ENCODE measurements at places on chromosomes 2 and 18. TPM values are rescaled to one million over a fixed set of nuclear protein-coding genes. Genes with fewer than 3 reads are reported as not detected.

Gene HOXD12
- total RNA-seq = not detected

Gene LCLAT1
- total RNA-seq = 27.5 TPM

DNA sequence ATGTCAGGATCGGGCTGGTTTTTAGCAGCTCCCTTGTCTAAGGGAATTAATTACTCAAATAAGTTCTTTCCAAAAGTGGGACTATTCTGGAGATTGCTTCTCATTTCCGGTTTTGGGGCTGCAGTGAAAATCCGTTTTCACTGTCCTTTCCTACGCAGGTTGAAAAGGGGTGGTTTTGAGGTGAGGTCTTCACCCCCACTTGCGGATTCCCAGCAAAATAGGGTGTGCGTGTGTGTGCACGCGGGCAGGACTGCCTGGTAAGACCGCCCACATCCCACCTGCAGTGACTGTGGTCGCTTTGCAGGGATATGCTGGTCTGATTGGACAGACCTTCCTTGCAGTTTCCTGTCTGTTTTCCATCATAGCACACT, 472 bp upstream of the PLEKHM3 start:
- no peak for DNase-seq
- H3K4me3 ChIP-seq = peak overlapping the region; percentile 78
- no peaks in the 10 kb centered on the region for H3K36me3 ChIP-seq
- peak overlapping the region; percentile 87 for H3K27ac ChIP-seq
- H3K27me3 ChIP-seq = no peaks in the 10 kb centered on the region

DNA sequence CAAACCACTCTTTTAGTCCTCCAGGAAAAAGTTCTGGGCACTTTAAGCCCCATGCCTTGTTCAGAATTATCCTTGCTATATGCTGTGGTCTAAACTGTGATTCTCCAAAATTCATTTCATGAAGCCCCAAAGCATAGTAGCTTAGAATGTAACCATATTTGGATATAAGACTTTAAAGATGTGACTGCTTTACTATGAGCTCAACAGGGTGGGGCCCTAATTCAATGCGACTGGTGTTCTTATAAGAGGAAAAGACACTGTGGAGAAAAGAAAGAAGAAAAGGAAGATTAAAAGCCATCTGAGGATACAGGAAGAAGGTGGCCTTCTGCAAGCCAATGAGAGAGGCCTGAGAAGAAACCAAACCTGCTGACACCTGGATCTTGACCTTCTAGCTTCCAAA, 174.8 kb downstream of the GALNT13 start:
- H3K4me1 ChIP-seq = no peaks in the 10 kb centered on the region
- no peak overlapping the region for H3K4me3 ChIP-seq
- no peak overlapping the region for H3K27ac ChIP-seq
- H3K36me3 ChIP-seq = no peaks in the 10 kb centered on the region

DNA sequence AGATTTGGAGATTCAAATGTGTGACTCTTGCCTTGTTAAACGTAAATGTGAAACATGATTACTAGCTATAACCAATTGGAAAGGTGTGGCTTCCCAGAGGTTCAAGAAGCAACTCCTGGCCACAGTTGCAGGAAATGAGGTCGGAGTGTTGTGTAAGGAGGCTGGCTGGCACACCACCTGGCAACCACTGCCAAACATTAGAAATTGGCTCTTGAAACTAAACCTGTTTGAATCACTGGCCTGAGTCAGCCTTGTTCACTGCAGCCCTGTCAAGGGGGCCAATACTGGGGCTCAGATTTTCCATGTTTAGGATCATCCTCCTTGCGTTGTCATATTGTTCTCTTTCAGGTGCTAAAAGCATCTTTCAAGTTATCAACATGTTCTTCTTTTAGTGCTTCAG, 206.3 kb downstream of the ARL6IP6 start:
- peak; percentile 95 for DNase-seq
- H3K4me1 ChIP-seq = peaks cover 32% of the 10 kb centered on the region
- no peaks in the 10 kb centered on the region for H3K36me3 ChIP-seq
- H3K27ac ChIP-seq = no peak overlapping the region

Gene ANKRD29
- 2.4 TPM for total RNA-seq

Gene RNF125
- total RNA-seq = 3.5 TPM

DNA sequence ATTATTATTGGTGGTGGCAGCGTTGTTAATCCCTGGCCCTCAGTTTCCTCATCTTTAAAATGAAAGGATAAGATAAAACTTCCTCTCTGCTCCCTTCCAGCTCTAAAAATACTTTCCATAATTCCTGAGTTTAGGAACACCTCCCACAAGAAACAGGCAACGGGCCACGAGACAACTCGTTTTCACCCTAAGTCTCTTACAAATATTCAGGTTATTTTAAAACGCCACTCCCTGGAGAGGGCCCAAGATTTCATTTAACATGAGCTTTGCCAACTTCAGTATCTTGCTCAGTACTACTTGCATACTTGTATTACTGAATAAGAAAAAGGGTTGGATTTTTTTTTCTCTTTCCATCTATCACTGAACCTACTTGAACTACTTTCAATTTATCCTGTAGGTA, 611.1 kb upstream of the FANCL start:
- no peak overlapping the region for H3K4me3 ChIP-seq
- H3K27me3 ChIP-seq = no peaks in the 10 kb centered on the region
- DNase-seq = no peak
- no peaks in the 10 kb centered on the region for H3K36me3 ChIP-seq
- no peaks in the 10 kb centered on the region for H3K4me1 ChIP-seq

GRCh38 chr2:207148020-207148419, 17.7 kb downstream of the KLF7 start:
- peaks cover 64% of the 10 kb centered on the region for H3K4me1 ChIP-seq
- no peak overlapping the region for H3K4me3 ChIP-seq
- peak overlapping the region; percentile 89 for H3K27ac ChIP-seq
- peaks cover 33% of the 10 kb centered on the region for H3K36me3 ChIP-seq
- peak; percentile 67 for DNase-seq

- no peaks in the 10 kb centered on the region for H3K4me1 ChIP-seq
- H3K27ac ChIP-seq = no peak overlapping the region
- H3K4me3 ChIP-seq = no peak overlapping the region
- no peaks in the 10 kb centered on the region for H3K27me3 ChIP-seq
- peak; percentile 60 for DNase-seq
- H3K36me3 ChIP-seq = no peaks in the 10 kb centered on the region
These were observed 43.6 kb upstream of the IHH start for GRCh38 chr2:219104107-219105035.

- no peak overlapping the region for H3K4me3 ChIP-seq
- no peaks in the 10 kb centered on the region for H3K27me3 ChIP-seq
- H3K4me1 ChIP-seq = peaks cover 5% of the 10 kb centered on the region
These were observed 8.7 kb upstream of the CCL20 start for GRCh38 chr2:227804975-227805374.

DNA sequence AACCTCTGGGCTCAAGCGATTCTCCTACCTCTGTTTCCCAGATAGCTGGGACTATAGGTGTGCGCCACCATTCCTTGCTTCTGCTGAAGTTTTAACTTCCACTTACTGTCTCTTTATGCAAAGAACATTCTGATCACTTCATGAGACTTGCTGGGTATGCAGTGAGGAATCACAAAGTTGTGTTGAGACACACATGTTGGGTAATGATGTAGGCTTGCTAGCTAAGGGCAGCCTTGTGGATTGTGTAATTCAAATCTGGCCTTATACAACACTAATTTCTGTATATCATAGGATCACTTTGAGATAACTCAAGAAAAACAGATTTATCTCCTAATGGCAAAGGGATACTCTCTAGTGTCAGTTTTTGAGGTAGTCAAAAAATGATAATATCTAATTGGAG, 24.2 kb downstream of the XRCC5 start:
- no peaks in the 10 kb centered on the region for H3K27me3 ChIP-seq
- no peaks in the 10 kb centered on the region for H3K36me3 ChIP-seq
- no peak for DNase-seq
- H3K27ac ChIP-seq = no peak overlapping the region
- no peaks in the 10 kb centered on the region for H3K4me1 ChIP-seq

Gene CRACDL
- 12.9 TPM for total RNA-seq

Gene CDK5R2
- not detected for total RNA-seq

GRCh38 chr2:196291426-196291825, 120.0 kb upstream of the STK17B start:
- H3K4me3 ChIP-seq = no peak overlapping the region
- no peaks in the 10 kb centered on the region for H3K36me3 ChIP-seq
- H3K27me3 ChIP-seq = no peaks in the 10 kb centered on the region
- no peak for DNase-seq
- peaks cover 36% of the 10 kb centered on the region for H3K4me1 ChIP-seq

DNA sequence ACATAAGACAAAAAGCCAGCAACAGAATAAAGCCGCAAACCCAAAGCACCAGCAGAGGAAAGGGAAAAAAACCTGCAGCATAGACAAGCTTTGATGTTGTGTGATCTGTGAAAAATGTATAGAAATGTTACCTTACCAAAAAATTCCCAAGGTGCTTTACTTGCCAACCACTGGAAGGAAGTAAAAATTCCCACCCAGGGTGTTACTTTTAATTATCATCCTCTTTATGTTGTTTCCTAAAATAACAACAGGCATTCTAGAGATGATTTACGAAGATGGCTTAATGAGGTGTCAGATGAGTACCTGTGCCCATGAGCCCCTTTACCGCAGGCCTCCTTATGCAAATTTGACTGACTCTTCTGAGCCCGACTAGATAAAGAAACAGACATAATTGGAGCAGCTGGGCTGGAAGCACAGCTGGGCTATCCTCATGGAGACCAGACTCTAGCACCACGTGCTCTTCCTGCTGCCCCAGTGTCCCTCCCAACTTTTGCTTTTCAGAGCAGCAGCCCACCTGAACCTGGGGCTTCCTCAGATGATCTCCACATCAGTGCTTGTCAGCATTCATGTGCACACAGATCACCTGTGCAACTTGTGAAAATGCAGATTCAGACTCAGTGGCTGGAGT, 41.5 kb downstream of the SRSF7 start:
- H3K27me3 ChIP-seq = peaks cover 21% of the 10 kb centered on the region
- no peak overlapping the region for H3K4me3 ChIP-seq
- no peak overlapping the region for H3K27ac ChIP-seq

DNA sequence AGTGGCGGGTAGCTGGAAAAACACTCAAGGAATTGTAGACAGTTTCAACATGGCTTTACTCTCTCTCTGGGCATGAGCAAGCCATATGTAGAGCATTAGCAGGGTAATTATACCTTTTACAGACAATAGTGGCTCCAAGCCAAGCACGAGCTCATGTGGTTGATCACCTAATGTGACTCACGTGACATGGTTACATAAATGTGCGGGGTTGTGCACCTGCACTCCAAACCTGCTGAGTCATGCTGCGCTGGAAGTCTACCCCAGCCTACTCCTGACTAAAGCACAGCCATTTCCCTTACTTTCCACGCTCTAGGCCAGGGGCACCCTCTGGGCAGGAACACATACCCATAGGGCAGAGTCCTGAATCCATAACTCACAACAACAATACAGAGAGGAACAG, 232.8 kb downstream of the MBD5 start:
- no peaks in the 10 kb centered on the region for H3K4me1 ChIP-seq
- no peak overlapping the region for H3K27ac ChIP-seq
- peak; percentile 74 for DNase-seq
- no peak overlapping the region for H3K4me3 ChIP-seq
- peaks cover 5% of the 10 kb centered on the region for H3K36me3 ChIP-seq

DNA sequence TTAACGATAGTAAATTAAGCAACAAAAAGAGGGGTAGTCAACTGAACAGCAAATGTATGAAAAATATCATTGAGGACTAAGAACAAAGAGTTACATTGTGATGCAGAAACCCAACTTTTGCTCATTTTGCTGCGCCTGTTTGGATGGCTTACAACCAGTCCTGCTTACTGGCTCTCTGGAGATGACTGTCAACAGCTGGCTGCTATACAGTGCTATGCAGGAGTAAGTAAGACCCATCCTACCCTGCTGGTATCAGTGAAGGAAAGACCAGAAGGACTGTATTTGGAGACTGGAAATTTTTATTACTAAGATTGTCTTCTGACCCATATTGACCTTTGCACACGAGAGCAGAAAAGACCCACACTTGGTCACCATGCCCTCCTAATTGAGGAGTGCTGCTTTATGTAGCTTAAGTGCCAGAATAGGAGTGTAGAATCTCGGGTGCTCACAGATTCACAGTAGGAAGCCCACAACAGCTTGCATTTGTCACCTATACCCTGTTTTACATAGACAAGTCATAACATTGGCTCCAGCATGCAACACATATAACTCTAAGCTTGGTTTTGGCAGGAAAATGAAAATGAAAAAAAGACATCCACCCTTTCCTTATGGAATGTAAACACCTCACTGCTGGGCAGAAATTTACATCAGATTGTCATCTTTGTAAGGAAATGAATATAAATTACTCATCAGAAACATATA, 1915.0 kb upstream of the CELF4 start:
- peaks cover 5% of the 10 kb centered on the region for H3K4me1 ChIP-seq
- H3K4me3 ChIP-seq = no peak overlapping the region
- no peak overlapping the region for H3K27ac ChIP-seq
- no peaks in the 10 kb centered on the region for H3K36me3 ChIP-seq

Gene NT5DC4
- not detected for total RNA-seq

GRCh38 chr18:36015629-36016028, 43.1 kb downstream of the RMP24 start:
- H3K27ac ChIP-seq = no peak overlapping the region
- H3K36me3 ChIP-seq = no peaks in the 10 kb centered on the region
- peaks cover 4% of the 10 kb centered on the region for H3K4me1 ChIP-seq
- H3K4me3 ChIP-seq = no peak overlapping the region

GRCh38 chr18:37179384-37179783, 350.5 kb downstream of the KIAA1328 start:
- no peaks in the 10 kb centered on the region for H3K36me3 ChIP-seq
- H3K4me3 ChIP-seq = no peak overlapping the region
- no peak for DNase-seq
- H3K4me1 ChIP-seq = no peaks in the 10 kb centered on the region

- H3K36me3 ChIP-seq = no peaks in the 10 kb centered on the region
- no peak overlapping the region for H3K27ac ChIP-seq
- no peaks in the 10 kb centered on the region for H3K4me1 ChIP-seq
- peak; percentile 59 for DNase-seq
These were observed 11.6 kb upstream of the EIF2AK2 start for GRCh38 chr2:37168217-37168981.

Gene WDPCP
- total RNA-seq = 6.9 TPM

Gene SERPINB7
- 2.6 TPM for total RNA-seq

DNA sequence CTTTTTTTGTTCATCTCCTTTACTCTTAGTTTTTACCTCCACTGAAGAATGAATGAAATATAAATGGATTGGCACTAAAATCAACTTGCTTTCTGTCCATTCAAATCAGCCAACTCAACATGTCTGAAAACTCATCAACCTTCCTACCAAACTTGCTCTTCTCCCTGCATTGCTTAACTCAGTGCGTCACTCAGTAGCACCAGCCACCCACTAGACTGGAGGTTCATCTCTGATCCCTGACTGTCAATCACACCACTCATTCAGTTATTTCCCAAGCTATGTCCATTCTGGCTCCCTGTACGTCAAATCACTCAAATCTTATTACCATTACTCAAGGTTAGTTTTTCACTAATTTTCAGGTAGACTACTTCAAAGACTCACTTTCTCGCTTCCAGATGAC, 75.2 kb upstream of the RBMS1 start:
- DNase-seq = no peak
- no peak overlapping the region for H3K4me3 ChIP-seq
- H3K27me3 ChIP-seq = no peaks in the 10 kb centered on the region
- no peaks in the 10 kb centered on the region for H3K36me3 ChIP-seq
- peaks cover 11% of the 10 kb centered on the region for H3K4me1 ChIP-seq

Gene SIX2
- 1.2 TPM for total RNA-seq

Gene LOXHD1
- not detected for total RNA-seq

- peak overlapping the region; percentile 7 for H3K4me3 ChIP-seq
- H3K36me3 ChIP-seq = no peaks in the 10 kb centered on the region
- H3K27ac ChIP-seq = no peak overlapping the region
- no peaks in the 10 kb centered on the region for H3K27me3 ChIP-seq
These were observed 16.3 kb upstream of the BOK start for GRCh38 chr2:241542278-241542605.
